ENCODE measurements at places on chromosomes 7 and 10.

GRCh38 chr10:129278686-129279085, 188.4 kb upstream of the MGMT start:
- no peak for DNase-seq

DNA sequence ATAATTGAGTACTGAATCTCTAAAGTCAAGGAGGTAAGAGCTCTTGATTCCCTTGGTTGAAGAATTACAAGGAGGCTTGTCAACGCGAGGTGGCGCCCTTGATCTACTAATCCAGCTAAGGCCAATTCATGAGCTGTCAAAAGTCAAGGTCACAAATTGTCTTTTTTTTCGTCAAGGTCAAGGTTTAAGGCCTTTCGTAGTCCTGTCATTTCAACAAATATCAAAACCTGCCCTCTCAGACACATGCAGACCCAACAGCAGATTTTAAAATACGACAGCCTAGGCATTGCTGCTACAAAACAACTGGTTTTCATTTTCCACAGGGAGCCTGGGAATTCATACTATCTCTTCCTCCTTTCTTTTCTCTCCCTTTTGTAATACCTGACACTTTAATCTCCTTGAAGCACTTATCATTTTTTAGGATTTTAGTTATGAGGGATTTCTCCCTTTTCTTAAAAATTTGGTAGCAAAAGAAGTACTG, 3.6 kb downstream of the HOXA13 start:
- peak; percentile 86 for DNase-seq

GRCh38 chr7:116431787-116432526, 67.6 kb upstream of the CAV2 start:
- DNase-seq, result no peak

- DNase-seq, result no peak
These were observed 32.7 kb downstream of the CALML5 start for GRCh38 chr10:5466451-5467206.

DNA sequence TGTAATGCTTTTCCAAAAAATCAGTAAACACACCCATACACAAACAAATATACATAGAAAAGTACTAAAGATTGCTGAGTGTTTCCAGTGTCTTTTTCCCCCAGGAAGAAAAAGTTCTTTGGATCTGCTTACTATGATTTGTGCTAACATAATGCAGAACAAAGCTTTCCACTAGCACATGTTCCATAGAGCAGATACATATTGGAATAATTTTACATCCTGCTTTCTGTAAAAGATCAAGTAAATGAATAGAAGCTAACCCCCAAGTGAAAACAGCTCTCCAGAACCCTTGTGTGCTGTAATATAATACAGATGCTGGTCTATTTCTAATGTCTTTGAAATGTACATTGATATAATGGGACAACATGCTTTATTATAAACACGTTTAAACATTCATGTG, 125.5 kb downstream of the PON1 start:
- DNase-seq, result no peak

DNA sequence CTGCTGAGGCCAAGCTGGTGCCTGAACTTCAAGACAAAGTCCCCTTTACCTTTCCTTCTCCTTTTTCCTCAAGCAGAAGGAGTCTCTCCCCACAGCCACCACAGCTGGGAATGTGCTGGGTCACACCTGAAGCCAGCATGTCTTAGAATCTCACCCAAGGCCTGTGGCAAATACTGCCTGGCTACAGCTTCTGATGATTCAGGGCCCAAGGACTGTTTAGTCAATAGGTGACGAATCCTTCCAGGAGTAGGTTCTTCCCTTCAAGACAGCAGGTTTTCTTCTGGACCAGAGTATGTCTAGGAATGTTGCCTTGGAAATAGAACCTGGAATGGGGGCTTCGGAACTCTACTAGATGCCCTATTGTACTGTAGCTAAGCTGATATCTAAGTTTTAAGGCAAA, 374.6 kb downstream of the KIF20B start:
- DNase-seq, result no peak

DNA sequence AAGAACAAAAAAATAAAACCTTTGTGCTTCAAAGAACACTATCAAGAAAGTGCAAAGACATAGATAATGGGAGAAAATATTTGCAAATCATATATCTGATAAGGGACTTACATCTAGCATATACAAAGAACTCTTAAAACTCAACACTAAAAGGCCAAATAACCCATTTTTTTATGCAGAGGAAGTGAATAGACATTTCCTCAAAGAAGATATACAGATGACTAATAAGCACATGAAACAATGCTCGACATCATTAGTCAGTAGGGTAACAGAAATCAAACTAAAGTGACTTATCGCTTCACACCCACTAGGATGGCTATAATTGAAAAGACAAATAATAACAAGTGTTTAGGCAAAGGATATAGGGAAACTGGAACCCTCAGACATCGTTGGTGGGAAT, 78.0 kb downstream of the MALSU1 start:
- DNase-seq, result no peak

DNA sequence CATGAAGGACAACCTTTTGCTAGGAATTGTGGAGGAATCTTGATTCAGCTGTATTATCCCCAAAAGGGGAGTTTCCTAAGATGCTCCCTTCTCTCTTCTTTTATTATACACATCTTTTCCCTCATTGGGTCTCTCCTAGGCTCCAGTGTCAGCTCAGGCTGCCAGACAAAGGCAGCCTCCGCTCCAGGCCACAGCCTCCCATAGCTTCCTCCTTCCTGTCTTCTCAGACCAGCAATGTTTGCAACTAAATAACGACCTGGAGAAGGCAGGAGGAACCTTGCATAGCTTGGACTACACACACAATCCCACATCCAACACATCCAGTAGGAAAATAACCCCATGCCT, 12.3 kb downstream of the SFXN3 start:
- no peak for DNase-seq

DNA sequence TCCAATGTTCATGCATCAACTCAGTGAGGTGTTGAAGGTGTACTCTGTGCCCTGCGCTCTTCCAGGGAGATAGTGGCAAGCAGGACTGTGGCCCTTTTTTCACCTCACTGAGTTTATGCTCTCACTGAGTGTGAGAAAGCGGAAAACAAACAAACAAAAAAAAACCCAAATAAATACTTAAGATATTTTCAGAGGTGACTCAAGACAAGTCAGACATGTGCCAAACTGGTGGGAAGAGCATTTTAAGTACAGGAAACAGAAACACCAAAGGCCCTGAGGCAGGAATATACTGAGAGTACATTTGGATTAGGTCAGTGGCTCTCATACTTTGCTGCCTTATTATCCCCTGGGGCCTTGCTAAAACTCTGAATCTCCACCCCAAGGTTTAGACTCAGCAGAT, 111.9 kb upstream of the IGFBP3 start:
- no peak for DNase-seq

DNA sequence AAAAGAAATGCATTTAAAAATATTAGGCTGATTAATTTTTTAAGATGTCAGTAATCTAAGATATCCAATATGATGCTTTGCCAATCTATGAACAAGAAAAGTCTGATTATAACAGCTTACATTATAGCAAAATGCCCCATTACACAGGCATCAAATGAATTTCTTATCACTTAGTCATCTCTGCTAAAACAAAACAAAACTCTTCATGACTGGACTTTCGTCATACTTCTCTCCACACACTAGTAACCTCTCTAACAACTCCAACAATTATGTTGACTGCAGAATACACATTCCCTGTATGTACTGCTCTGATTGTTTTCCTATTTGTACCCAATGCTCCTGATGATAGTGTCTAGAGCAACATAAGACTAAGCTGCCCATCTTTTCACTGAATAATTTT, 3.8 kb upstream of the MKI67 start:
- DNase-seq, result no peak

DNA sequence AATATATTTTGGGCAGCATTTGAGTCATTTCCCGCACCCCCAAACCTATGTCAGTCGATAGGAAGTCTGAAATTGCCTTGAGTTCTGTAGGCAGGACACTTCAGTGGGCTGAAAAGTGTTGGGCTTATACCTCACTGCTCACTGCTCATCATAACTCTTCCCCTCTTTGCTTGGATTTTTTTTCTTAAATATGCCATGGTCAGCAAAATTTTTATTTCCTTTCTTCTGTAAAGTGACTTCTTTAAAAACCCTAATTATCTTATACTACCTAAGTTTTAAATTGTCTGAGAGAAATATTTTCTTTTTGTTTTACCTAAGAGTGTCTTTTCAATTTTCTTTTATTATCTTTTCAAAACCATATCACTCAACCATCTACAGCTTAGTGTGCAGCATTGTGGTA, 129.2 kb downstream of the KIF20B start:
- no peak for DNase-seq

DNA sequence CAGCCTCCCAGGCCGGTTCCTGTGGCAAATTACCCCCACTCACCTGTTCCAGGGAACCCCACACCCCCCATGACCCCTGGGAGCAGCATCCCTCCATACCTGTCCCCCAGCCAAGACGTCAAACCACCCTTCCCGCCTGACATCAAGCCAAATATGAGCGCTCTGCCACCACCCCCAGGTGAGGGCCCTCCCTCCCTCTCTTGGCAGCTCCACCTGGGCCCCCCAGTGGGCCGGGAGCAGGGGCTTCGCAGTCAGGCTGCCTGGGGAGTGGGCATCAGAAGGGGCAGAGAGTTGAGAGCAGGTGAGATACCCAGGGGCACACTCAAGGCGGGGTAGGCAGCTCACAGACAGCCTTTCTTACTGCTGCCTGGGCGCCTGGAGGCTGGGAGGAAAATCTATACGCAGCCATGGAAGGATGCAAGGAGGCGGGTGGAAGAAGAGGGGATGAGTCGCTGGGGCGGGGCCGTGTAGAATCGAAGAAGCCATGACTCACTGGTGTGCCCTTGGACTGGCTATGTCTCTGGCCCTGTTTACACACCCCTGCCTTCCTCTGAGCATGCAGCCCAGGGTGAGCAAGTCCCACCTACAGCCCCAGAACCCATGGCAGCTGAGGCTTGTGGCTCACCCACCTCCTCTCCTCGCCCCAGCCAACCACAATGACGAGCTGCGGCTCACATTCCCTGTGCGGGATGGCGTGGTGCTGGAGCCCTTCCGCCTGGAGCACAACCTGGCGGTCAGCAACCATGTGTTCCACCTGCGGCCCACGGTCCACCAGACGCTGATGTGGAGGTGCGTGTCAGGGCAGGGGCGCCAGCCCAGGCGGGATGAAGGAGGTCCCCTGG, 48.6 kb upstream of the PPIF start:
- DNase-seq, result no peak

DNA sequence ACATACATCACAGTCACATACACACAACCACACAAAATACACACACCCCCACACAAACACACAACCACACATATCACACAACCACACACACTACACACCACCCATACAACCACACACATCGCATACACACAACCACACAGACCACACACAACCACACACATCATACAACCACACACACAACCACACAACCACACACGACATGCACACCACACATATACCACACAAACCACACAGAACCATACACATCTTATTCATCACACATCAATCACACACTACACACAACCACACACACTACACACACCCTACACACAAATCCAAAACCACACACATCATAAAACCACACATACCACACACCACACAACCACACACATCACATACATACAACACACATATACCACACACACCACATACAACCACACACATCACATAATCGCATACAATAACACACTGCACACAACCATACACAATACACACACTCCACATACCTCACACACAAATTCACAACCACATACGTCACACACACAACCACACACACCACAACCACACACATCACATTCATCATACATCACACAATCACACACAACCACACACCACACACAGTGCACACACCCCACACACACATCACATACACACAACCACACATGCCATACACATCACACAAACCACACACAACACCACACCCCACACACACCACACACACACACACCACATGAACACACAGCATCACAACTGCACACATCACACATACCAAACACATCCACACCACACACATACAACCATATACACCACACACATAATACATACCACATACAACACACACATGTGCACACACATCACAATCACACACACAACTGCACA, 30.4 kb downstream of the GPRIN2 start:
- DNase-seq, result no peak

- no peak for DNase-seq
These were observed 11.5 kb downstream of the TAS2R16 start for GRCh38 chr7:122984021-122984420.

DNA sequence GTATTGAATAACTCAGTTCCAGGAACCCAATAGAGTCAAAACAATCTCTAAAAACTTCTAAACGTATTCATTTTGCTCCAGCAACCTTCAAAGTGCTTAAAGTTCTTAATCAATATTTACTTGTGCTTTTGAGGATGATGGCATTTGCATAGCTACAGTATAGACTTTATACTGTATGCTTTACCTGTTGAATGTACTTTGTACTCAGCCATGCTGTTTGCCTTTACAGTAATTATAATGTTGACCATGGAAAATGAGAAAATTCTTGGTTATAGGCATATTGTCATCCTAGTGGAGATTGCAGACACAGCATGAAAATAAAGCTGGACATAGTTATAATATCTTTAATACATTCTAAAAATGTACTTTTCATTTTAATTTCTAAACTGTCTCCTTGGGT, 762.7 kb upstream of the PHF14 start:
- no peak for DNase-seq

DNA sequence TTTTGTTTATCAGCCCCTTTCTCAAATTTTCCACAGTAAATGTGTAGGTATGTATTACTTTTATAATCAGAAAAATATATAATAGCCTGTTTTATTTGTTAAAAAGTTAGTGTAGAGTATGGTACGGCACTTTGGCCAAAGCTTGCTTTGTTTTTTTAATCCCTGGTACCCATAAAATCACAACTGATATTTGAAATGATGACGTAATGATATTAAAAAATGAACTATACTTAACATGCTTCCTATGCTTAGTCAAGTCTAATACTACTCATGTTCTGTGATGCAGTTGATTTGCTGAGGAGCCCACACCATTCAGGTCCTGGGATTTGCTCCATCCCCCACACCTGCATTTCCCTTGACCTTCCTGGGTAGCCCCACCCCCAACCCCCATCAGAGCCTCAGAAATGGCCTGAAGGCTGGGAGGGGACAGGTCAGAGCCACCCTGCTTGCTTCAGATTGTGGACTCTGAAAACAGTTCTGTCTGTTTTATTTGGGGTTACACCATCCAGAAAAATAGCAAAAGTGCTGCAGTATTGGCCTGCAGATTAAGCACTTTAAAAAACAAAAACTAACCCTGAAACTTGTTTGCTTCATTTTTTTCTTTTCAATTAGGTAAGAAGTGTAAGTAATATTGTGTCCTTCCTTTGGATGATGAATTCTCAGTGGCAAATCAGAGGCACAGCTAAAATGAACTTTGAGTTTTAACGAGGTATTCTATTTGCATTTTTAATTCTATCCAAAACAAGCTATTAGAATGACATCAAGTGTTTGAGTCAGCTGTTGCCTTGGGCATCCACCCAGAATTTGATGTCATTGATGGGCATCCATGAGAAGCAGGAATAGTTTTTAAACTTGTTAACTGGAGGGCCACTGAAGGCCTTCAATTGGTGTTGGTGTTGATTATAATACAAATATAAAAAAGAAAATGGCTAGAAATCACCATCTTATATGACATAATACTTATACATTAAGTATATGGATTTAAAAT, 23.3 kb downstream of the PLCE1 start:
- DNase-seq, result no peak

GRCh38 chr7:3107889-3108570, 64.4 kb upstream of the CARD11 start:
- DNase-seq, result peak; percentile 1
